ENCODE measurements at places on chromosomes 16 and 17.

- DNase-seq = no peak
These were observed 558 bp downstream of the PEX12 start for GRCh38 chr17:35577830-35578196.

DNA sequence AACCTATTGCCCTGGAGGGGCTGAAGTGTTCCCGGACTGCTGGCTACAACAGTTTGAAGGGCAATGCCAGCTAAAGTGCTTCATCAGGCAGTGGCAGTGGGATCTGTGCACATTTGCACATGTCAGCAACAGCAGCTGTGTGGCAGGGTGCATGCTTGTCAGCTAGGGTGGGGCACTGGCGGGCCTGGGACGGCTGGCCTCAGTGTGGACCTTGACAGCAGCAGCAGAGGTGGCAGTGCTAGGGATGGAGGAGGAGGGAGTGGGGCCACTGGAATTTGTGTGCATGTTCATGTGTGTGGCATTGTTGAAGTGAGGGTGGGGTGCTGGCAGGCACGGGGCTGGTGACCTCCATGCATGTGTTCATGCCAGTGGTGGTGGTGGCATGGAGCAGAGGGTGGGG lies 203.3 kb upstream of the HS3ST4 start:
- DNase-seq = no peak

DNA sequence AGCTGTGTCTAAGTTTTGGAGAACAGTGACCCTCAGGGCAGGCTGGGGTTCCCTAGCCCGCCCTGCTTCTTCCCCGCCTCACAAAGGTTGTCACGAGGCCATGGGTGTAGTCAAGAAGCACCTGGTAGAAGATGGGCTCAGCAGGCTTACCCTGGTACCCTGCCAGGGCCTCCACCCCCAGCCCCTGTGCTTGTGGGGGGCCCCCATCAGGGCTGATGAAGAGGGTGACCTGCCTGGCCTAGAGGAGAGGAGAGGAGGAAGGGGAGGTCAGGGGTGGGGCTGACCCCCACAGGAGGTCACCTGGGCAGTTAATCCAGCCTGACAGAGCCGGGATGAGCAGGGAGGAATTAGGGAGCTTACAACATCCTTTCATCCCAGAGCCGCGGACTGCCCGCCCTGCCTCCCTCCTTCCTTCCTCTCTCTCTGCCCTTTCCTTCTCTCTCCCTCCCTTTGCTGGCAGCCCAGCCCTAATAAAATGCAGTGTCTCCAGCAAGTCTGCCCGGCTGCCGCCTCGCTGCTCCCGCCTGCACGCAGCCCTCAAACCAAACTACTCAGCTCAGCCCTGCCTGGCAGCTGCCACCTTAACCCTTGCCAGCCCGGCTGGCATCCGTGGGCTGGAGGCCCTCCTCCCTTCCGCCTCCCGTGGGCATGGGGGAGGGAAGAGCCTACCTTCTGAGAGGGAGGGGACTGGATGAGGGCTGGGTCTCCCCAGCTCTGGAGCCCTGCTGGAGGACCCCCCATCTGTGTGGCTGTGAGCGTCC lies 7.2 kb downstream of the DLX3 start:
- no peak for DNase-seq

DNA sequence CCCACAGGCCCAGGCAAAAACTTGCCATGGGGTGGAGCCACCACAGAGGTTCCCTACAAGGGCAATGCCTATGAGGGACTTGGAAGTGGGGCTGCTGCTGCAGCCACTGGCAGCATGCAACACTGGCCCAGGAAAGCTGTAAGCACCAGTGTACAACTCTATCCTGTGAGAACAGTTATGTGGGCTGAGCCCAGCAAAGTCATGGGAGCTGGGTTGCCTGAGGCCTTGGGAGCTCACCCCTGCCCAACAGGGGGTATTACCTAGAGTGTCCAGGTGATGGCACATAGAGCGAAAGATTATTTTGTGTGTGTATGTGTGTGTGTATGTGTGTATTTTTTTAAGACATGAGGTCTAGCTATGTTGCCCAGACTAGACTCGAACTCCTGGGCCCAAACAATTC lies 57.0 kb downstream of the TANC2 start:
- DNase-seq = no peak

DNA sequence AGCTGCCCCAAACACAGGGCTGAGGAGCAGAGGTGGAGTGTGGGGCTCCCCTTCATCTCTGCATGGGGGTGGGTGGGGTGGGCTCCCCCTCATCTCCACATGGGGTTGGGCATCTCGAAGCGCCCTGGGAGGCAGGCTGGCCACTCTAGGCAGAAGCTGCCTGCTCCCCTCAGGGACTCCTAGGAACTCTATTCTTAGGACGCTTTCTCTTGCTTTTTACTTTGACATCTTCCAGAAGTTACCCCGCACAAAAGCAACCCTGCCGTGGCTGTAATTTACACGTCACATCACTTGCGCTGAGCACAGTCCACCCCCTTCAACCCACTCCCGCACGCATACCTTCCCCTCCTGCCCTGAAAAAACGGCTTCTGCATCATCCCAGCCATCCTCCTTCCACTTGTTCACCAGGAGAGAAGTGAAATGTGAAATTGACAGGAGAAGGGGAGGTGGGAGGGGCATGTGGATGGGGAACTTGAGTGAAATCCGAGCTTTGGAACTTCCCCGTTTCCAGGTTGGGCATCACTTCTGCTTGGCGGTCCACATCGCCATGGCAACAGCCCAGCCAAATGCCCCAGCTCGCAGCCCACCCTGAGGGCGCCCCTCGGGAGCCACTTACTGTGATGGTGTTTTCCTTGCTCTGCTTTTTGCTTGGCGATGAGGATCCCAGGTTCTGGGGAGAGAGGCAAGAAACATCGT lies 53.7 kb upstream of the RCVRN start:
- peak; percentile 77 for DNase-seq

DNA sequence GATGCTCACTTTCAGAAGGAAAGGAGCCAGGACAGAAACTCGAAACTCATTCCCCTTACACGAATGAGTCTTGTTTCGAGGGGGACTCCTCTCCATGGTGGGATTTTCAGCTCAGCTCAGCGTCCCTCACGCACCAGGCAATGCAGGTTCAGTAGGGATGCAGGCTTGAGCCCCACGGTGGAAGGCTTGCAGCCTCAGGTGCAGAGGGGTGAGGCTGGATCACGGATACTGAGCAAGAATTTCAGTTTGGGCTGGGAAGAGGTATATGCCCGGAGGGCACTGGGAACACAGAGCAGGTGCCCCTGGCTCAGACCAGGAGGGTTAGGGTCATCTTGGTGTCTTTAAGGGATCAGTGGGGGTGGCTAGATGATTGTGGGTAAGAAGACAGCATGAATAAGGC lies 344.9 kb upstream of the TNRC6C start:
- no peak for DNase-seq

DNA sequence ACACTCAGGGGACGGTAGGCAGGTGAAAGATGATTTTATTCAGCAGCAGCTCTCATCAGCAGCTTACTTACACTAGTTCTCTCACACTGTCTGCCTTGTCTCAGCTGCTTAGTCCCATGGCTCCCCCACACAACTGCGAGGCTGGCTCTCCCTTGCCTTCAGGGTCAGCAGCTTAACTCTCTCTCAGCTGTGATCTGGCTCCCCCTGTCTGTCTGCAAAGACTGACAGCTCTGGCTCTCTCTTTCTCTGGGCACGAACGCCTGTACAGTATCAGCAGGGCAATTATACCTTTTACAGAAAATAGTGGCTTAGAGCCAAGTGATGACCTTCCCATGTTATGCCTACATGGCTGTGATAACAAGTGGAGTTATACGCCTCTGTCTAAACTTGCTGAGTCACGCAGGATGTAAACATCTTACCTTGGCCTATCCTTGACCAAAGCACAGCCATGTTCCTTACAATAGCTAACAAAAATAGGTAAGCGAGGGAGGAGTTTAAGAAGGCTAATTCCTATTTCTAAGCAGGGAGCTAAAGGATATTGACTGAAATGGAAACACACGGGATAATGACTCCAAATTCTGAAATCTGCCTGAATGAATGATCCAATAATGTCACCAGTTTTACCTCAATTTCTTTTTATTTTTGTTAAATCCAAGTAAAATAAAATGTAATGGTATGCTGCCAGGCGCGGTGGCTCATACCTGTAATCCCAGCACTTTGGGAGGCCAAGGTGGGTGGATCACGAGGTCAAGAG lies 1.1 kb upstream of the NDUFAB1 start:
- DNase-seq = peak; percentile 29

GRCh38 chr17:1031711-1032110 lies 34.8 kb downstream of the TIMM22 start:
- DNase-seq = peak; percentile 52

DNA sequence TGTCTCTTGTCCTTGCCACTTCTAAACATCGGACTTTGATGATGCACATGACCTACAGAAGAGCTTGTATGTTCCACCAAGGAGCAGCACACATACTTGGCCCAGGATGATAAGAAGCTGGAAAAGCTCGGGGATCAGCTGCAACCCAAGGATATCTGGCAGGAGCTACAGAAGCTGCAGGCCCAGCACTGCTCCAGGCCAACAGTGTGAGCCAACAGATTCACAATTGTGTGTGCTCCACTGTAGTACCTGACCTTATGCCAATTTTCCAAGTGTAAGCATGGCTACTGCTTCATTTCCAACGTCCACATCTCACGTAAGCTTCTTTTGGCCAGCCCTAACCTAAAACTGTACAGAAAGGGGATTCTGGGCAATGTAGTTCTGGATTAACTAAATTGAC lies 83.4 kb downstream of the COX10 start:
- DNase-seq = no peak

GRCh38 chr17:39591958-39592954 lies 15.5 kb downstream of the NEUROD2 start:
- DNase-seq = peak; percentile 30

GRCh38 chr16:20262248-20262647 lies 65.1 kb downstream of the GP2 start:
- no peak for DNase-seq

DNA sequence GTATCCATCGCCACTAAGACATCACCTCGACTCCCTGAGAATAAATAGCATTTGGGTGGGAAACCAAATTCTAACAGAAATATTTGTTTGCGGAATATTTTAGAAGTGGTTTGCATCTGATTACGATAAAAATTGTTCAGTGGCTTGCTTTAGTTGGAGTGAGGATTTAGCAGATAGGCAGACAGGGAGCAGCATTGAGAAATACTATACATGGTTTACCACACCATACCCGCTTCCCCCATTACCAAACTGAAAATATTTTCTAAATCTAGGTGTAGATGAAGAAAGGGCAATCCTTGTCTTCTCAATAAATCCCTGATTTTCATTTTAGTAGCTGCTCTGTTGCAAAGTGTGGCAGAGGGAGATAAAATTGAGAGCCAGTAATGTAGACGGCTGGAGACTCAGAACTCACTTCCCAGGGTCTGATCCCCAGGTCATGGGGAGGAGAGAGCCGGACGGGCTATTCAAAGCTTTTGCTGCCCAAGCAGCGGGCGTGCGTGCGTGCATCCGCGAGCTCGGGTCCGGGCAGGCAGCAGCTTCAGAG lies 808 bp upstream of the BAHCC1 start:
- DNase-seq = no peak

DNA sequence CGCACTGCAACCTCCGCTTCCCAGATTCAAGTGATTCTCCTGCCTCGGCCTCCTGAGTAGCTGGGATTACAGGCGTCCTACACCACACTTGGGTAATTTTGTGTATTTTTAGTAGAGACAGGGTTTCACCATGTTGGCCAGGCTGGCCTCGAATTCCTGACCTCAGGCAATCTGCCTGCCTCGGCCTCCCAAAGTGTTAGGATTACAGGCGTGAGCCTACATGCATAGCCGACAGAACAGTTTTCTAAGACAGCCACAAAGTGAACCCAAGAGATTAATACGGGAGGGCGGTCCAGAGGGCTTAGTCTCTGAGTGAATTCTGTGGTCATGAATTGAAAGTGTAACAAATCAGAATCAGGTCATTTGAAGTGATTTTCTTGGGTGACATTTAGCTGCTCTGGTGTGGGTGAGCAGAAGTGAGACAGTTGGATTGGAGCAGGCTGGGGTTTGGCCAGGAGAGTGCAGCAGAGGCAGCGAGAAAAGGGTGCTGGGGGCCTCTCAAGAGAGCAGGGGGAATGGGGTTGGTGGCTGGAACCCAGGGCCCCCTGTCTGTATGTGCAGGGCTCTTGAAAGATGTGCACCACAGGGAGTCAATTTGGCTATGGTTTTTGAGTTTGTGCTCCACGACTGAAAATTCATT lies 231.4 kb upstream of the WSCD1 start:
- no peak for DNase-seq

DNA sequence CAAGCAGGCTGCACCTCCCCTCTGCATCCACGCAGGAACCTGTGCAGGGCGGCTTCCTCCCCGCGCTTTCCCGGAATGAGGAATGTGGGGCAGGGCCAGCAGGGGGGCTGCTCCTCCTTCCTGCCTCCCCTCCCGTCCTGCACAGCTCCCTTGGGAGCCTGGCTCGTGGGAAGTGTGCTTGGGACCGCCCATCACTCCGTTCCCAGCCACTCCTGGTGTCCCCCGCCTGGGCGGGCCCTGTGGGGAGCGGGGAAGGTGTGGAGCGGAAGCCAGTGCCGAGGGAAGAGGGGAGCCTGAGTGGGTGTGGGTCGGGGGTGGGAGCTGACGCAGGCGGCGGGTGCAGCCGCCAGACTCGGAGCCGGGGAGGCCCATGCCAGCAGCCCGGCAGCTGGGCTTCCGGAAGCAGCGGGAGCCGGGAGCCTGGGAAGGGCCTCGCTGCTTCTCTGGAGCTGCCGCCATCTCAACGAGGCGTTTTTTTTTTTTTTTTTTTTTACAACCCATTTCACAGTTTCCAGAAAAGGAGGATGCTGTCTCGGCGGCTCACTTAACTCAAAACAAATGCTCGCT lies 24.1 kb downstream of the BAHCC1 start:
- DNase-seq = peak; percentile 56

DNA sequence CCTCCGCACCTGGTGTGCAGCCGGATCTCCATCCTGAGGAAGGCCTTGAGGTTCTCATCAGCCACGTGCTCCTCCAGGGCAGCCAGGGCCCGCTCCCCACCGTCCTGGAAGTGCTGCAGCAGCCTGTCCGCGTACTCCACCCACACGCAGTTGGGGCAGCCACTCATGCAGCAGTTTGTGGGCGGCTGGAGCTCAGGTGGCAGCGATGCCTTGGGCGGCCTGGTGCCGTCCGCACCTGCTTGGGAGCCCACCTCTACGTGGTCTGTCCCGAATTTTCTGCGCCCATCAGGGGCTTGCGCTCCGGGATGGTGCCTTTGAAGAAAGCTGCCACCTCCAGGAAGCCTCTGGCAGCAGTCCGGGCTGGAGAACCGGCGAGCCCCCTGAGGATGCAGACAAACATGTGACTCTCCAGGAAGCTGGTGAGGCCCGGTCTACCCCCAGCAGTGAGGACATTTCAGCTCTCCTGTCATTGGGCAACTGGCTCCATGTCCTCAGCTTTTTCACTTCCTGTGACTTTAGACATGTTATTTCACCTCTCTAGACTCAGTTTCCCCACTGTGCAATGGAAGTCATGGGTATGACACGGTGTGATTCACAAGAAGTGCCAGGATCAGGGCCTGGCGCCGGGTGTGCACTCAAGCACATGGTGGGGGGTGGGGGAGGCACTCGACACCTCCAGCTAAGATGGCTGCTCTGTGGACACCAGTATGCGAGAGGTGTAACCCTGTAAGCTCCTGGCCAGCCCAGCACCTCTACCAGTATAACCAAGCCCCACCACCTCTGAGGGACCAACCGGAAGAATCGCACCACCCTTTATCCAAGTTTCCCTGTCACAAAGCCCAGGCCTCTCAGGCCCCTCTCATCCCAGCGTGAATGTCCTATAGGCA lies 957 bp downstream of the OXLD1 start:
- DNase-seq = peak; percentile 34

Measured in suppressor macrophage (primary cell).